Fibroblast of the aortic adventitia (primary cell): ENCODE measurements at places on chromosomes 13 and 19. TPM values are rescaled to one million over a fixed set of nuclear protein-coding genes. Genes with fewer than 3 reads are reported as not detected.

Gene ZNF433
- 1.9 and 4.9 TPM in 2 replicates for total RNA-seq

Gene TRPC4
- 1.2 and 5.5 TPM in 2 replicates for total RNA-seq

Gene ATP8A2
- under 0.01 TPM in 1 of 2 replicates, not detected in the other for total RNA-seq

Gene BRME1
- total RNA-seq: 1.5 and 1.8 TPM in 2 replicates

Gene LILRB1
- total RNA-seq: not detected in 2 replicates

Gene ADAT3
- total RNA-seq: 2.6 and 4.2 TPM in 2 replicates

Gene CKM
- total RNA-seq: not detected in 2 replicates

Gene GPR4
- total RNA-seq: 0.16 TPM in 1 of 2 replicates, not detected in the other

Gene ETV2
- total RNA-seq: 0.81 and 1.6 TPM in 2 replicates

DNA sequence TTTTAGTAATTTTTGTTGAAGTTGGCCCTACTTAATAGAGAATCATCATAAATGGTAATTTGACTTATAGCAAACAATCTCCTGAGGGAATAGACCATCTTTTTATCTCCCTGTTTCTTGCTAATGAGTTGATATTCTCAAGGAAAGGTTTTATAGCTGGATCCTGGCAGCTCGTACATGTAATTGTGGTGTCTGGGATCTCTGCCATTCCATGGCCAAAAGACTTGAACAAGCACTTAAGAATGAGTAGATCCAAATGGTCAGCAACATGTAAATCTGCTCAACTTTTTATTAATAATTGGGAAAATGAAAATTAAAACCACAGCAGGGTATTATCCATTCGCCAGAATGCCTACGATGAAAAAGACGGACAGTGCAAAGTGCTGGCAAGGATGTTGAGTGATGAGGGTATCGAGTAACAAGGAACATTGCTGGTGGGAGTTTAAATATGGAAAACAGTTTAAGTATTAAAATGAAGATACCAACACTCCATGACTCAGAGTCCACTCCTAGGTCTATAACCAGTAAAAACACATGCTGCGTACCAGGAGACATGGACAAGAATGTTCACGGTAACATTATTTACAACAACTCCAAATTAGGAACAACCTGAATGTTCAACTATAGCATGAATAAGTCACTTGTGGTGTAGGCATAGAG is 5.1 kb upstream of the GPR18 start:
- no peak for DNase-seq

GRCh38 chr19:3042621-3043267 is 13.7 kb upstream of the TLE2 start:
- DNase-seq: no peak

GRCh38 chr13:83547043-83547442 is 335.2 kb downstream of the SLITRK1 start:
- DNase-seq: peak; percentile 12

DNA sequence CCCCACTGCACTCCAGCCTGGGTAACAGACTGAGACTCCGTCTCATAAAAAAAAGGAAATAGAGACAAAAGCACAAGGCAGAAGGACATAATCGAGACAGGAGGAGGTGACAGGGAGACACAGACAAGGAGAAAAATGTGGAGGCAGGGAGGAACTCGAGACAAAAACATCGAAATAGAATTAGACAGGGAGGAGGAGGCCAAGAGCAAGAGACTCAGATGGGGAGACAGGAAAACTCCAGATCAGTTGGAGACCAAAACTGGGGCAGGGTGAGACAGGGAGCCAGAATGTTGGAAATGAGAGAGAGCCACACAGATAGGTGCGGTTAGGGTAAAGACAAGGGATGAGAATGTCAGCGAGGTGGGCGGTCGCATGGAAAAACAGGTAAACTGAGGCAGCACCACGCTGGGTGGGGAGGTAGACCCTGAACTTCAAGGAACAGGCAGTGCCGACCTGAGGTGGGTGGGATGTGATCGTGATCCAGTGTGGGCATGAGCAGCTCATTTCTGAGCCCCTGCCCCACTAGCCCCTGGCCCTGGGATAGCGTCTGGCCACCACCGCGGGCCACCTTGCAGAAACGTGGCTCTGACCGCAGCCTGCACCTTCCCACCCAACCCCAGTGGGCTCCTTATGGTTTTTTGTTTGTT is 15.2 kb downstream of the CYTH2 start:
- DNase-seq: no peak

- peak; percentile 35 for DNase-seq
Observed at GRCh38 chr19:17687857-17688784, at the start of gene UNC13A. Gene UNC13A, minus strand, starts transcription at chr19:17688354. Its CDS starts 155 bp downstream, at chr19:17688199.

DNA sequence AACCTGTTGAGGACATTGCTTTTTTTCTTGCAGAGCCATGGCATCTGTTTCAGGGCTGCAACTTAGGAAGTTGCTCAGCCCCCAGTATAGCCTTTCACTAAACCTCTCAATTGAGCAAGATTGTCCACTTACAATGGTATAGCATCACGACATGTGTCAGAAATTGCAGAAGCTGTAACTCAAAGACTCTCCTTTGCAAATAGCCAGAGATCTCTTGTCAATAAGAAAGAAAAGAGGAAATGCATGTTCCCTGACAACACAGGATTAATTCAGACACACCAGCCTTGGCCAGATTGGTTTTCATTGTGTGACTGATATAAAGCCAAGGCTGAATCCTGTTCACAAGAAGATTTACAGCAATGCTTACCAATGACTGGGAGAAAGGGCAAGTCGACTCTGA is 38.7 kb upstream of the CYSLTR2 start:
- no peak for DNase-seq

GRCh38 chr13:77239312-77239711 is 87.6 kb downstream of the MYCBP2 start:
- DNase-seq: no peak

- peak; percentile 3 for DNase-seq
Observed at GRCh38 chr13:83272652-83273240, 609.5 kb downstream of the SLITRK1 start.

DNA sequence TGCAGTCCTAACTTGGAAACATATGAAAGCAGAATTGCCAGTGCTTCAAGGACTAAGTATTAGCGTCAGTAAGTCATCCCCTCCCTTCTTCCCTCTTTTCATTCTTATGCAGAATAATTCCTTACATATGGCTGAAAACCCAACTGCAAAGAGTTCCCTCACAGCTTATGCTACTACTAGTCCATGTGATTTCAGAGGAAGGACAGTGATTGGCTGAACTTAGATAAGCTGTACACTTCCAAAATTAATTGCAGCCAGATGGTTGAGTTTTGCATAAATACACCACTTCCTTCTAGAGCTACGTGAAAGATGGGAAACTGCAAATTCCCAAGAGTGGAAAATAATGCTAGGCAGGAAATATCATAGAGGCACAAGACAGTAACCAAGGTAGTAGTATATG is 730.4 kb downstream of the OLFM4 start:
- no peak for DNase-seq

GRCh38 chr19:13343514-13343913 is 162.8 kb downstream of the CACNA1A start:
- no peak for DNase-seq

- peak; percentile 20 for DNase-seq
Observed at GRCh38 chr13:48624858-48625257, 28.9 kb upstream of the CYSLTR2 start.

- no peak for DNase-seq
Observed at GRCh38 chr13:84654654-84655275, 772.5 kb upstream of the SLITRK1 start.

GRCh38 chr13:74895042-74895796 is 586.8 kb downstream of the TBC1D4 start:
- no peak for DNase-seq

- DNase-seq: no peak
Observed at GRCh38 chr19:681029-682019, 5.1 kb downstream of the FSTL3 start.

- DNase-seq: no peak
Observed at GRCh38 chr13:28318496-28318895, 176.4 kb downstream of the FLT1 start.

- DNase-seq: no peak
Observed at GRCh38 chr19:50793558-50794065, 3.4 kb downstream of the ACP4 start.

DNA sequence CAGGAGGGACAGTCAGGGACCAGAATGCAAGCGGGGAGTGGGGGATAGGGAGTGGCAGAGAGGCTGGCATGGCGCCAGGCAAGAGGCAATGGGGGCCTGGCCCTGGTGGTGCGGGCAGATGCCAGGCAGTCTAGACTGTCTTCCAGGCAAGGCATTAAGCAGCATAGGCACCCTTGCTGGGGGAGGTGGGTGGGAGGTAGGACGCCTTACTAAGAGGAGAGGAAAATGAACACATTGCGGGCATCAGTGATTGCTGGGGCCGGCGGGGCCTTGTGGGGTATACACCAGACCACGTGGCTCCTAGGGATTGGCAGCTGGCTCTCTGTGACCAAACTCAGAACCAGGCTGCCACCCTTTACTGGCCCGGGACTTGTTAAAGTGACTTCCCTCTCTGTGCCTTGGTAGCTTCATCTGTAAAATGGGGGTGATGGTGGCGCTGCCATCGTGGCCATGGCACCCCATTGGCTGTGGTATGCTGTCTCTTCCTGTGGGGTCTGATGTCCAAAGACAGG is 46.0 kb downstream of the DNM2 start:
- no peak for DNase-seq

DNA sequence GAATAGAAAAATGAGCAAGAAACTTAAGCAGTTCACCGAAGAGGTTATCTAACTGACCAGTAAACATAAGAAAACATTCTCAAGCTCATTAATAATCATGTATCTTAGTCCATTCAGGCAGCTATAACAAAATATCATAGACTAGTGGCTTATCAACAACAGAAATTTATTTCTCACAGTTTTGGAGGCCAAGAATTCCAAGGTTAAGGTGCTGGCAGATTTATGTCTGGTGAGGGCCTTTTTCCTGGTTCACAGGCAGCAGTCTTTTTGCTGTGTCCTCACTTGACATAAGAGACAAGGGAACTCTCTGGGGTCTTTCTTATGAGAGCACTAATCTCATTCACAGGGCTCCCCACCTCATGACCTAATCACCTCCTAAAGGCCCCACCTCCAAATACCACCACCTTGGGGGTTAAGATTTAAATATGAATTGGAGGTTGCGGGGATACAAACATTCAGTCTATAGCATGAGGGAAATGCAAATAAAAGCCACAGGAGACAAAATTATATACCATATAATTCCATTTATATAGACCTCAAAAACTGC is 123.6 kb downstream of the ZAR1L start:
- no peak for DNase-seq

- no peak for DNase-seq
Observed at GRCh38 chr13:26760832-26761582, 421 bp upstream of the GPR12 start.

- DNase-seq: no peak
Observed at GRCh38 chr13:77448689-77449088, 86.8 kb upstream of the SCEL start.

- DNase-seq: no peak
Observed at GRCh38 chr19:8397271-8397670, 7.1 kb downstream of the RAB11B start.

- peak; percentile 60 for DNase-seq
Observed at GRCh38 chr19:8609279-8610040, 1.1 kb downstream of the ADAMTS10 start.

- DNase-seq: peak; percentile 61
Observed at GRCh38 chr19:46115396-46116106, 8.9 kb downstream of the IGFL3 start.

GRCh38 chr19:49801966-49802661 is 11.0 kb downstream of the FUZ start:
- DNase-seq: peak; percentile 88

DNA sequence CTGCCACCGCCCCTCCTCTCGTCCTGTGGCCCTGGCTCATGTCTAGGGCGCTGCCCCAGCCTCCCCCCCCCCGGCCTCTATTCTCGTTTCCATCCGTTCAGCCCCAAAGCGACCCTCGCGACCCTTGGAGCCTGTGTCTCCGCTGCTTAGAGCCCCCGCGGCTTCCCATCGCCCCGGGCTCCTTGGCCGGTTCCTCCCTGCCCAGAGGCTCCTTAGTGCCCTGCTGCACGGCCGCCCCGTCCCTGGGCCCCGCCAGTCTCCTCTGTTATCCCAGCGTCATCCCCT is 9.2 kb upstream of the CNOT3 start:
- no peak for DNase-seq
